ENCODE measurements at places on chromosomes 2 and 18. TPM values are rescaled to one million over a fixed set of nuclear protein-coding genes. Genes with fewer than 3 reads are reported as not detected.

GRCh38 chr2:128374001-128374710 lies 55.5 kb upstream of the HS6ST1 start:
- no peak overlapping the region for H3K27ac ChIP-seq
- no peaks in the 10 kb centered on the region for H3K36me3 ChIP-seq
- peaks cover 31% of the 10 kb centered on the region for H3K4me1 ChIP-seq
- H3K4me3 ChIP-seq = no peak overlapping the region

DNA sequence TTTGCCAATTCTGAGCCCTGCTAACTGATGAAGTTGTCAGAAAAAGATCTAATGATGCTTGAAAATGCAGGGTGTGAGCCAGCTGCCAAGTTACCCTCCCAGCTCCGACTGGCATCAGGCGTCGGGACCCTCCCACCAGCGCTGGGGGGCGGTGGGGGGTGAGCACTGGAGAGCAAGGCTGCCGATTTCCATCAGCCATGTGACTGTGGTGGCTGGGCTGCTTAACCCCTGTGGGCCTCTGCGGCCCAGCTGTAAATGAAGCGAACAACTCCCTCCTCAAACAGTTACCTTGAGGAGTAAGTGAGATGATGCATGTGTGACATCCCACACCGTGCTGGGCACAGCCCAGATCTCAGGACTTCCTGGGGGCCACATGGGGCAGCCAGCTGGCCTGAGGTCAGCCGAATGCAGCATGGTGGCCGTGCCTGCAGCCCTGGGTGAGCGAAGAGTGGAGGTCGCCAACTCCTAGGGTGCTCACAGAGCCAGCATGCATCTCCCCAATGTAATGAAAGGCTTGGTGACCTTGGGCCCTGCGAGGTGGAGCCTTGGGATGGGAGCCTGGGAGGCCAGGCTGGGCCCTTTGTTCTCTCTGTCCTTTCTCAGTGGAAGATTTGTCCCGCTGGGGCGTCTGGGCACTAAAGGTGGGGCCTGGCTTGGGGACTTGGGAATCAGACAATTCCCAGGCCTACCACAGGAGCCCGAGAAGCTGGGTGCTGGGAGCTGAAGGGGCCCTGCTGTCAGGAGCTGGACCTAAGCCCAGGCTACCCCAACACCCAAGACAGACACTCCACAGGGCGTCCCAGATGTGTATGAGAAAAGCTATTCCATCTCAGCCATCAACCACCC lies 25.1 kb downstream of the CIB4 start:
- H3K27me3 ChIP-seq = no peaks in the 10 kb centered on the region
- no peak overlapping the region for H3K27ac ChIP-seq

DNA sequence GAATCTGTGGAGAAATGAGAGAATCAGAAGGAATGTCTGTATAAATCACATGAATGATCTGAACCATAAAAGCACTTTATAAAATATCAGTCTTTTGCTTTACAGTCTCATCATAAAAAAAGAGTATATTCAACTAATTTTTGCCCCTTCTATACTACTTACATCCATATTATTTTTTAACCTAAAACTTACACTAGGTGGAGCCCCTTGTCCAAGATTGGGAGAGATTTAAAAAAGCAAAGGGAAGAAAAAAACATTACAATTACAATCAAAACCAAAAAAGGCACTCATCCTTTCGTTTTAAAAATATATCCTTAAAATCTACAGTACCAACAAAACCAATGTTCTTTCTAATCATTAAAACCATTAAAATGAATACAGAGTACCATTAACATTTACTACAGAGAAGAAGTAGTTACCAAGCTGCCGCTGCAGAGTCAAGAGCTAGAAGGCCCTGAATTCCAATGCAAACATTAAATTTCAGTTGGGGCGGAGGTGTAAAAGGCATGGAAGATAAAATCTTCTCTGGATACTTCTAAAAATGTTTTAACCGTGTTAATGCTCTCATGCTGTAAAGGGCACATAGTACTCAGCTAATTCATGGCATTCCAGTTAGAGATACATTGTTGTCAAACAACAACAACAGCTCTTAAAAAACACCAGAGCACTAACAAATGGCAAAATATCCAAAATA lies 56.7 kb upstream of the EPB41L3 start:
- H3K27ac ChIP-seq = no peak overlapping the region
- no peaks in the 10 kb centered on the region for H3K36me3 ChIP-seq
- H3K4me1 ChIP-seq = no peaks in the 10 kb centered on the region
- DNase-seq = no peak
- no peaks in the 10 kb centered on the region for H3K27me3 ChIP-seq

- H3K27ac ChIP-seq = no peak overlapping the region
- DNase-seq = no peak
- H3K27me3 ChIP-seq = no peaks in the 10 kb centered on the region
- H3K4me1 ChIP-seq = no peaks in the 10 kb centered on the region
These were observed 60.2 kb downstream of the VSNL1 start for GRCh38 chr2:17600556-17601204.

CHRNG gene
- 0.06 TPM for polyA plus RNA-seq

DNA sequence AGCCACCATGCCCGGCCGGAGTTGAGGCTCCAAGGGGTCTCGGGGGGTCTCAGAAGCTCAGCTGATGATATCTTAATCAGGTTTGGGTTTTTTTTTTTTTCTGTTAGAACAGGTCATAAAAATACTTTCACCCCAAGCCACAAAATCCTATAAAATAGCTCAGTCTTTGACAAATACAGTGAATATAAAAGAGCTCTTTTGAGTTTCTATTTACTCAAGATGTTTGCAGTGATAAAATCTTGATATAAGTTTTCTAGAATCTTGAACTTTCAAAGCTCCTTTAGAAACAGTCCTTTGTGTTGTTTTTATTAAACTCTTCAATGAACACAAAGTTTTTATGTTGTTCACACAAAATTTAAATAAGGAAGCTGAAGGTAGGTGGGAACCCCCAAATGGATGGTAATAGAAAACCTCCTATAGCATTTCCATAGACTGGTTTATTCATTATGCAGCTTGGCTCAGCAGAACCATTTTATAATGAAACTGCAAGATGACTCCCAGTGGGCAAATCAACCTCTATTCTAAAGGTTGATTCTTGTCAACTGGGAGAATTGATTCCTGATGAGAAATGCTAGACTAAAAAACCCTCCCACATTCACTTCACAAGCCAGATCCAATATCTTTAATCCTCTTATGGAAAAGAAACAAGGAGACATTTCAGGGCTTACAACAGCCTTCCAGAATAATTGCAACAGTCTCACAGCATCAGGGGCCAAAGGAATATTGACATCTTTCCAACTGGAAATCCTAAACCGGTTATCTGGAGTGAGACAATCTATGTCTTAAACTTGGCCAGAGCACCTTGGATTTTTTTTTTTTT lies 13.6 kb upstream of the NARS1 start:
- H3K27ac ChIP-seq = no peak overlapping the region
- no peak overlapping the region for H3K4me3 ChIP-seq
- H3K27me3 ChIP-seq = no peaks in the 10 kb centered on the region
- H3K36me3 ChIP-seq = no peaks in the 10 kb centered on the region
- no peak for DNase-seq
- peaks cover 15% of the 10 kb centered on the region for H3K4me1 ChIP-seq

DNA sequence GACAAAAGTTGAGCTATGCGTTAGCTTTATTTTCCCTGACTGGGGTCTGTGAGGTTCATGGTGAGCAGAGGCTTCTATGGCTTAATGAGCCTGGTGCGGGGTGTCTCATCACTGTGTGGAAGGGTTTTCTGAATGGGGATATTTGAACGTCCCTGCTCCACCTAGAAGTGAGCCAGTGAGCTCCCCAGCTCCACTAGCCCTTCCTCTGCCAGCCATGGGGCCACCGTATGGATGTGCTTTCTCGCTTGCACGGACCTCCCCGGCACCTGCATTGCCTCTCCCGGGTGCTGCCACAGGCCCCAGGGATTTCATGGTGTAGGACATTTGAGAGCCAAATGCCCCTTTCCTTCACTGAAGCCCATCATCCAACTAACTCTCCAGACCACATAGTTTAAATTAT lies 37.8 kb downstream of the CYP26B1 start:
- H3K4me3 ChIP-seq = no peak overlapping the region
- H3K4me1 ChIP-seq = no peaks in the 10 kb centered on the region
- H3K27me3 ChIP-seq = no peaks in the 10 kb centered on the region
- no peak for DNase-seq
- no peaks in the 10 kb centered on the region for H3K36me3 ChIP-seq
- no peak overlapping the region for H3K27ac ChIP-seq

DNA sequence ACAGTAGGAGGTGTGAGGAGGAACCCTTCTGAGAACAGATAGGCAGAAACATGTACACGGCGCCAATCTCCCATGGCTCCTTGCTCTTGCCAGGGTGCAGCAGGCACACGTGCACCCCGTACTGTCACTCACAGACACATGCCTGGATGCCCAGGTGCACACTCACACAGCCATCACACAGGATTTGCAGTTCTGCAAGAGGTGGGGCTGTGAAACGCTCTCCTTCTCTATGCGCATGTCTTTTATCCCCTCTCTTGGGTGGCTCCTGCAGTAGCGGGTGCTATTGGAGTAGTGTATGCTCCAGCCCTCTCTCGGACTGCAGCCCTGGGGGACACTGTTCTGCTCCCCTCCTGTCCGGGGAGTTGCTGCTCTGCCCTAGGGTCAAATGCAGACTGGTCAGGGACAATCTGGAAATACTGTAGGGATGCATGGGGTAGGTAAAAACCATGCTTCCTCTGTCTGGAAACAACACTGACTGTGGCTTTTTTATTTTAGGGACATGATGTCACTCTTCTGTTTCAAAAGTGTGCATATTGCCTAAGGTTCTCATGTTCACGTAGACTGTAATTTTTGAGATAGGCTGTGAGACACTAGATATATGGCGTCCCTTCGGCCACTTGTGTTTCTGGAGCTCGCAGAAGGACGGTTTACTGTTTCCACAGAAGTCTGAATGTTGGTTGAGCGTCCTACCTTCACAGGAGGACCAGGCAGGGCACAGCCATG lies 118.5 kb downstream of the PRKCE start:
- H3K4me1 ChIP-seq = peaks cover 68% of the 10 kb centered on the region
- no peaks in the 10 kb centered on the region for H3K27me3 ChIP-seq
- H3K36me3 ChIP-seq = no peaks in the 10 kb centered on the region
- H3K4me3 ChIP-seq = no peak overlapping the region
- no peak overlapping the region for H3K27ac ChIP-seq

- no peaks in the 10 kb centered on the region for H3K36me3 ChIP-seq
- no peak for DNase-seq
- no peak overlapping the region for H3K27ac ChIP-seq
- H3K4me1 ChIP-seq = peaks cover 2% of the 10 kb centered on the region
- H3K27me3 ChIP-seq = no peaks in the 10 kb centered on the region
- no peak overlapping the region for H3K4me3 ChIP-seq
These were observed 5.5 kb downstream of the GCKR start for GRCh38 chr2:27502142-27502541.

DNA sequence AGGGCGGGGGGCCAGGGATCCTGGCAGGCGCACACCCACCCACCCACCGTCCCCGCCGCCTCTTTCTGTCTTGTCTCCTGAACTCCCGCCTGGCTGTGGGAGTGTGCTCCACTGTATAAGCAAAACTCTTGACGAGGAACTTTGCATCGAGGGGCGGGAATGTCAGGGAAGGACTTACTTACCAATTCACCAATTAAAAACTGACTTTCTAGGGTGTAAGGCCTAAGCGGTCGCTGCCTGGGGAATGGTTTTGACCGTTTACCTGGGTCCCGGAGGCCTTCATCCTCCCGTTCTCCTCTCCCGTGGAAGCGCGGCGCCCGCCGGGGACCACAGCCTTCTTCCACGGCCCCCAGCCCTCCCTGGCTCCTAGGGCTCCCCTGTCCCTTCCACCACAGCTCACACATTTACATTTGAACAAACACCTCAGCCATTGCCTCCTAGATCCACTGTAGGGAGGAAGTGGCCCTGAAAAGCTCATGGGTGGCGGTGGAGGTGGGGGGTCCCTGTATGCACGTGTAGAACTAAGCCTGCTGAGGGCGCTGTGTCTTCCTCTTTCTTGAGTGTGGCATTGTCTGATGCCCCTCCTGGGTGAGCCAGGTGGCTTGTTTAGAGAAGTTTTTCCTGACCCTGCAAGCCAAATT lies 8.9 kb downstream of the ASIC4 start:
- peaks cover 12% of the 10 kb centered on the region for H3K4me1 ChIP-seq
- peak overlapping the region; percentile 8 for H3K4me3 ChIP-seq
- no peak overlapping the region for H3K27ac ChIP-seq
- DNase-seq = no peak
- H3K36me3 ChIP-seq = no peaks in the 10 kb centered on the region
- peaks cover 94% of the 10 kb centered on the region for H3K27me3 ChIP-seq

DNA sequence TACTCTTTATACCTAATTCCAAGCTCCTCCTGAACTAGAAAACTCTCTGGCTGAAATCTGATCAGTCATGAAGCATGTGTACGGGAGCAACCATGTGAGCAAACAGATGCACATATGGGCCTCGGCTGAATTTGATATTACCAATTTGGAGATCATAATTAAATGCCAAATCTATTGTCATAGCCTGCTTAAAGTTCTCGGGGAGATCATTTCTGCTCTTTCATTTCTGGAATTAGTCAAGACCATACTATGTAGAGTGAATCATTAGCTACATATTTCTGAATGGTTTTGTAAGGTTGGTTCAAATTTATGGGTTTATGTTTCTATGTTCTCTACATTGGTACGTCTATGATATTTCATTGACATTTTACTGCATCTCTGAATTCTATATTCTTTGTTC lies 205.5 kb downstream of the UBE2E3 start:
- H3K36me3 ChIP-seq = no peaks in the 10 kb centered on the region
- H3K27me3 ChIP-seq = no peaks in the 10 kb centered on the region
- H3K27ac ChIP-seq = no peak overlapping the region

GRCh38 chr18:35466334-35466733 lies 31.4 kb downstream of the INO80C start:
- no peak for DNase-seq
- H3K4me3 ChIP-seq = no peak overlapping the region
- H3K27ac ChIP-seq = peak overlapping the region; percentile 71
- H3K27me3 ChIP-seq = no peaks in the 10 kb centered on the region

CNGA3 gene
- polyA plus RNA-seq = not detected

PARD3B gene
- polyA plus RNA-seq = 0.85 TPM

SAP130 gene
- polyA plus RNA-seq = 5.7 TPM

DNA sequence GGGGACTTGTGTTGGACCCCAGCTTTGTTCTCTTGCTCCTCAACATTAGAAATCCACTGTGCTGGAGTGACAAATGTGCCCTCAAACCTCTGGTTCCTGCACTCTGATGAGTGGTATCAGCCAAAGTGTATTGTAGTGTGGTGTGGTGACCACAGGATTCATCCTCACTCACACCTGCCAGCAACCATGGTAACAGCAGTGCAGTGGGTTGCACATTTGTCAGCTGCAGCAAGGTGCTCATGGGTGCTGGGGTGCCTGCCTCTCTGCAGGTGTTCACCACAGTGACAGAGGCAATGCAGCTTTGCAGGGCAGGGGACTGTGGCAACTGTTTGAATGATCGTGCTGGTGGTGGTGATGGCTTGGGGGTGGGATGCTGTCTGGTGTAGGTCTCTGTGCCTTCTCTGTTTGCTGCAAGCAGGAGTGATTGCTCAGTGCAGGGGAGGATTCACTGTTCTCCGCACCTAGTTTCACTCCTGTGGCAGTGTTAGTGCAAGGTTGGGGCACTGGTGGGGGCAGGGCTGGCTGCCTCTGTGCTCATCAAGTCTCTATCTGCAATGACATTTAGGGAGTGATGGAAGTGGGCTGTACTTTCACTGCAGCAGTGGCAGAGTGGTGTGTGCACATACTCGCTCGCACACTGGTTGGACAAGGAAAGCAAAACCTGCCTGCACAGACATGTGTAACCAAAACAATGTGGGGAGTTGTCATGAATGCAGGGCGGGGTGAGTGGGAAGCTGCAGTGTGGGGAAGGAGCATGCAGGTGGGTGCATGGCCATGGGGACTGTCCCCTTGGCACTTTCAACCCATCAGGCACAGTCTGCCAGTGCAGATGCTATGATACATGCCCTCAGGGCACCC lies 301.1 kb downstream of the PIK3C3 start:
- DNase-seq = no peak
- no peak overlapping the region for H3K4me3 ChIP-seq
- no peaks in the 10 kb centered on the region for H3K36me3 ChIP-seq
- no peaks in the 10 kb centered on the region for H3K4me1 ChIP-seq

MEP1B gene
- not detected for polyA plus RNA-seq
